Spleen (tissue), 13 donors: ENCODE measurements at places on chromosomes 11 and 22.
A peak's percentile ranks its signal among the peaks of the same experiment; 100 is the strongest.

GRCh38 chr11:11119917-11120316 lies 233.1 kb downstream of the CSNK2A3 start:
- no peak for DNase-seq

- peak; percentile 6 for DNase-seq
These were observed 106.3 kb upstream of the PITPNB start for GRCh38 chr22:28025333-28025732.

- DNase-seq = no peak
These were observed 45.1 kb downstream of the C11orf96 start for GRCh38 chr11:43987384-43988039.

GRCh38 chr22:37492428-37493344 lies 6.5 kb upstream of the MFNG start:
- no peak for DNase-seq

- no peak for DNase-seq
These were observed 12.5 kb downstream of the NNMT start for GRCh38 chr11:114308689-114309089.

GRCh38 chr11:120500414-120501071 lies 11.0 kb upstream of the GRIK4 start:
- DNase-seq = peak; percentile 61

GRCh38 chr11:414318-414857 lies 411 bp downstream of the SIGIRR start:
- peak; percentile 70 for DNase-seq

- DNase-seq = no peak
These were observed 1256.1 kb upstream of the CNTN5 start for GRCh38 chr11:97764605-97765004.

DNA sequence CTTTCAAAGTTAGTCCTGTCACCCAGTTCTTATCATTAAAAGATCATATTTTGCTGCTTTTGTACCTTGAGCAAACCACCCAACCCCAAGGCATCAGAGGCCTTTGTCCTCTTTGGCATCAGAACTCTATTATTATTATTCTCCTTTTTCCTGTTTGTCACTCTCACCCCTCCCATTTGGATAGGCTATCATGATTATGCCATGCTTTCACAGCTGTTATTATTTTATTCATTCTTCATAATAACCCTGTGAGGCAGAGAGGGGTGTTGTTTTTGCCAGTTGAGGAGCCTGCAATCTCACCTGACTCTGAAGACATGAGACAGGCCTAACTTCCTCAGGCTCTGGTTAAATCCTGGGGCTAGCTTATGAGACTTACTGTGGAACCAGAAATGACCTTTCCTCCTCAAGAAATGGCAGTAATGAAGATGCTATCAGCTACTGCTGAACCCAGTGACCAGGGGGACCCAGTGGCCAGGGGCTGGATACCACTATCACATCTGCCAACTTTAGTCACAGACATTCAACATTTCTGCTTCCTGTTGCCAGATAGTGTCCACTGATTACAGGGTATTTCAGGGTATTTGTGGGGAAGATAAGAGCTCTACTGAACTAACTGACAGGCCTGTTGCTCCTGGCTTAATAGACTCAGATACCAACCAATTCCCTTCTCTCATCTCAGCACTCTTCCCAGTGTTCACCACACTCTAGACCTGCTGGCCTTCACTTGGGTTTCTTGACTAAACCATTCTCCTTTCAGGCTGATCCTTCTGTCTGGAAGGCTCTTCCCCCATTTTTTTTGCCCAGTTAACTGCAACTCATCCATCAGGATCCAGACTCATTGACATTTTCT lies 11.8 kb upstream of the SWAP70 start:
- no peak for DNase-seq

GRCh38 chr11:77197626-77198320 lies 69.7 kb downstream of the MYO7A start:
- peak; percentile 41 for DNase-seq

GRCh38 chr11:18703001-18703763 lies 4.6 kb downstream of the TMEM86A start:
- DNase-seq = no peak

- no peak for DNase-seq
These were observed 40.3 kb upstream of the ZBED5 start for GRCh38 chr11:10898003-10898762.

GRCh38 chr22:22942511-22943329 lies 55.1 kb downstream of the IGLL5 start:
- DNase-seq = peak; percentile 92

- DNase-seq = peak; percentile 61
These were observed 117.1 kb upstream of the TBCEL start for GRCh38 chr11:120906766-120907165.

DNA sequence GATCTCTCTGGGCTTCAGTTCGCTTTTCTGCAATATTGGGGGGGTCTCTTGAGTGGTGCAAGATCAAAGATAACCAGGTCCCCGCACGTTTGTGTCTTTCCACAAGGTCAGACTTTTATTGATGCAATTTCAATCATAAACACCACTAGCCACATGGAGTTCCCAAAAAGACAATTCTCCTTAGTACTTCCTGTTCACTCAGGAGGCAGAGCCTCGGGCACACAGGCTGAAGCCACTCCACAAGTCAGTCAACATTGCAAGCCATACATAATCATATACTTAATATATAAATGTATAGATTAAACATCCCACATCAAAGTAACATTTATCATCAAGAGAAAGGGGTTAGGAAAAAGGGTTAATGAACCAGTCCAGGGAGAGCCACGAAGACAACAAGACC lies 12.0 kb downstream of the ST14 start:
- DNase-seq = no peak

GRCh38 chr11:43868852-43869567 lies 11.6 kb upstream of the ALKBH3 start:
- no peak for DNase-seq

GRCh38 chr11:66848671-66849500 lies 5.6 kb downstream of the RCE1 start:
- DNase-seq = peak; percentile 70

DNA sequence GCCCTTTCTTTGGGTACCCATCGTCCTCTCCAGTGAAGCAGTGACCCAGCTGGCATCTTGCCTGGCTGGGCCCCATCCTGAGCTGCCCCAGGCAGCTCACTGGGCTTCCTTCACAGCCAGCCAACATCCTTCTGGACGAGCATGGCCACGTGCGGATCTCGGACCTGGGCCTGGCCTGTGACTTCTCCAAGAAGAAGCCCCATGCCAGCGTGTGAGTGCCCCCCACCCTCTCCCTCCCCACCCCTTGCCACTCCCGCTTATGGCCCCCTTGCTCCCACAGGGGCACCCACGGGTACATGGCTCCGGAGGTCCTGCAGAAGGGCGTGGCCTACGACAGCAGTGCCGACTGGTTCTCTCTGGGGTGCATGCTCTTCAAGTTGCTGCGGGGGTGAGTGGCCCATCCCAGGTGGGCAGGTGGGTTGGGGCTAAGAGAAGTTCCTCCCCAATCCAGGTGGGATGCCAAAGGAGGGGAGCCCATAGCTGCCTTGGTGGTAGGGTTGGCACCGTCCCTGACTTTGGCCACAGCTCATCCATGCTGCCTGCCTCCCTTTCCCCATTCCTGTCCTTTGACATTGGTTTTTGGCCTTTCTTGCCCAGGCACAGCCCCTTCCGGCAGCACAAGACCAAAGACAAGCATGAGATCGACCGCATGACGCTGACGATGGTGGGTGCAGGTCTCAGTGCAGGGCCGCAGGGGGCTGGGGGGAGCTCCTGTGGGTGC lies 6.8 kb upstream of the ANKRD13D start:
- peak; percentile 76 for DNase-seq

GRCh38 chr11:44771841-44772240 lies 45.1 kb downstream of the TSPAN18 start:
- no peak for DNase-seq

DNA sequence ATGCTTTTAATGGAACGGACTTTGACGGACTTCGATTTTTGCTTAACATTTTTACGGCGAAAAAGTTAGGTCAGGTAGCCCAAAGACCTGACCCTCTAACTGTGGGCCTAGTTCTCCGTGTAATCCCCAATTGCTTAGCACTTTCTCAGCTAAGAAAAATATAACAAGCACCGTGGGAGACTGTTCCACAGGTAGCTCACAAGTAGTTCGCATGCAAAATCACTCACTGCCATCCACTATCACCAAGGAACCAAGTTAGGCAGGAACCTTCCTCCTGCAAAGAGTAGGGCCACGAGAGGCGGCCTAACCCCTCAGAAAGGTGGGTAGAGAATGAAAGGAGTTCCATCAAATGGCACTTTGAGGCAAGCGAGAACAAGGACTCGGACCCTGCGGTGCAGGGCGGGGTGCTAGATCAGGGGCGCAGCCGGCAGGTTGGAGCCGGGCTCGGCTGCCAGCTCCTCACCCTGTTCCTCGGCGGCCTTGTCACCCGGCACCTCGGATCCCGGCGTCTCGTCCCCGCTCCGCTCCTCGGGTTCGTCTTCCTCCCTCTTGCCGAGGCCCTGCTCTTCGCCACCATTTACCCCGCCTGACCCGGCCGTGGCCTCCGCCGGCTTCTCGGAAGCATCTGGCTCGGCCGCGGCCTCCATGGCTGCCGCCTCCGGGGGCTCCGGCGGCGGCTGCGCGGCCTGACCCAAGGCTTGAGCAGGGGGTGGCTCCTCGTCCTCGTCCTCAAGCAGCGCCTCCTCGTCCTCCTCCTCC lies 922 bp downstream of the HNRNPUL2 start:
- no peak for DNase-seq

- DNase-seq = no peak
These were observed 190.3 kb upstream of the ZC3H12C start for GRCh38 chr11:109902764-109903433.

- no peak for DNase-seq
These were observed 3.3 kb upstream of the B3GNT6 start for GRCh38 chr11:77030834-77031414.

DNA sequence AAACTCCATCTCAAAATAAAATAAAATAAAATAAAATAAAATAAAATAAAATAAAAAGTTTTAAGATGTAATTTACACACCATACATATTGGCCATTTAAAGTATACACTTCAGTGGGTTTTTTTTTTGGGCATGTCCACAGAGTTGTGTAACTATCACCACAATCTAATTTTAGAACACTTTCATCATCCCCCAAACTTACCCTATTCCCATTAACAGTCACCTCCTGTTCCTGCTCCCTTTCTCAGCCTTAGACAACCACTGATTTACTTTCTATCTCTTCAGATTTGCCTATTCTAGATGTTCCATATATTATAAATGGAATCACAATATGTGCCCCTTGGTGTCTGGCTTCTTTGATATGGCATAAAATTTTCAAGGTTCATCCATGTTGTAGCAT lies 4.6 kb upstream of the ACER3 start:
- no peak for DNase-seq

- no peak for DNase-seq
These were observed 17.9 kb upstream of the SESN3 start for GRCh38 chr11:95248666-95249467.

- DNase-seq = no peak
These were observed 63.7 kb downstream of the PPP6R3 start for GRCh38 chr11:68524213-68524612.

GRCh38 chr11:88352139-88352538 lies 14.6 kb upstream of the CTSC start:
- DNase-seq = no peak

- DNase-seq = no peak
These were observed 15.0 kb downstream of the IPO7 start for GRCh38 chr11:9399466-9399865.

DNA sequence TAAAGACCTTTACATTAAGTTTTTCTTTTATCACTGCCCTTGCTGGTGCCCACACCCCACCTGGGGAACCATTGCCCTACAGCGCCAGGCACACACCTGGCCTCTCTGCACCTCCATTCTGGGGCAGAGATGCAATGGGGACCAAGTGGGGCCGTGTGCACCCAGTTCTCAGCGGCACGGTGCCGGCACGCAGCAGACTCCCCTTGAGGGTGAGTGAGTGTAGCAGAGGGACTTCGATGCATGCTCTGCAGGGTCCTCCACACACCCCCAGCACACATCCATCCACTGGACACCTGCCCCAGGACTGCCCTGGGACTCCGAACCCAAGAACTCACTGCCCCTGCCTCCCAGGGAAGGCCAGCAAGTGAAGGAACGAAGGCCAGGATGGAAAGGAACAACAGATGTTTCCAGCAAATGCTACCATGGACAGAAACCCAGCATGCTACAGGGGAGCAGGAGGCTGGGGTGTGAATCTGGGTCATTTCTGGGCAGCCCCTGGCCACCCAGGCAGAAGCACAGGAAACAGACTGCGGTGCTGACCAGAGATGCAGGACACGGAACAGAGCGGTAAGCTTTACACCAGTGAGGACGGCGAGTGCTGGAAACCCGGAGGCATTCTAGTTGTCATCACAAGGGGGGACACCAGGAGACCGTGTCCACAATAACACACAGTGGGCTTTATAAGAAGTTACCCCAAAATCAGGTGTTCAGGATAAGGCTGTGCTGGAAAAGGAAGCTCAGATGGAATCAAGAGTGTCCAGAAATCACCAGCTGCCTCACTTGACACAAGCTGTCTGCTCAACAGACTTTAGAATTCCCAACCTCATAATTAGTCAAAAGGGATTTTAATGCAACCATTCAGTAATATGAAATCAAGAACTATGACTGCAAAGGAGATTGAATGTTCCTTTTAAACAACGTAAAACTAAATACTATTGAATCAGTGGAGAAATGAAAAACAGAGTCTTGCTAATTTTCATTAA lies 32.7 kb upstream of the MOB2 start:
- no peak for DNase-seq

DNA sequence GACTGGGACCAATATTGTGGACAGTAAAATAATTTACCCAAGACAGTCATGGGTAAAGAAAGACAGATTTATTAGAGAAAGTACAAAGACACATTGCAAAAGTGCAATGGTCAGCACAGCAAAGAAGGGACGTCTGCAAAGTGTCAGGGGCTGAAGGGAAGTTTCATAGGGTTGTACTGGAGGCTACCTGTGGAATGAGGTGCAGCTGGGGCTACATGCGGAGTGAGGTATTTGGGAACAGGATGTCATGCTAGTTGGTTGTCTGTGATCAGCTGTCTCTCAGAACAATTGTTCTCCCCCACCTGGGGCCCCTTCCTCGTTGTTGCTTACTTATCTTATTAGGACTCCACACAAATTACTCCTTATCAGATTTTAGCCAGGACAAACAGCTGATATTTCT lies 11.4 kb upstream of the APOL3 start:
- DNase-seq = no peak

DNA sequence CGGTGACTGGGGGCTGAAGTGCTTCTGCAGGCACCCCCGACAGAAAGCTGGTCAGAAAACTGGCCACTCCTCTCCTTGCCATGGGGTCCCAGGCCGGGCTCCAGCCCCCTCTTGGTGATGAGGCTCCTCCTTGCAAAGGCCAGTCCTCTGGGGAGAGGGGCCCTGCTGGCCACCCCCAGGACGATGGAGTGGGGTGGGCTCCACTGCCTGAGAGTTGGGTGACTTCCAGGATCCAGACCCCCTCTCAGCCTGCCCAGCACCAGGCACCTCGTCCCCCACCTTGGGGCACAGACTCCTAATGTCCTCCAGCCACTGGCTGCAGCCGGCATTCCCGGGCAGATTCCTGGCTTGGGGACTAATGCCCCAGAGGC lies 441 bp upstream of the RPS6KA4 start:
- no peak for DNase-seq
